ENCODE measurements at places on chromosomes 6 and 20.

DNA sequence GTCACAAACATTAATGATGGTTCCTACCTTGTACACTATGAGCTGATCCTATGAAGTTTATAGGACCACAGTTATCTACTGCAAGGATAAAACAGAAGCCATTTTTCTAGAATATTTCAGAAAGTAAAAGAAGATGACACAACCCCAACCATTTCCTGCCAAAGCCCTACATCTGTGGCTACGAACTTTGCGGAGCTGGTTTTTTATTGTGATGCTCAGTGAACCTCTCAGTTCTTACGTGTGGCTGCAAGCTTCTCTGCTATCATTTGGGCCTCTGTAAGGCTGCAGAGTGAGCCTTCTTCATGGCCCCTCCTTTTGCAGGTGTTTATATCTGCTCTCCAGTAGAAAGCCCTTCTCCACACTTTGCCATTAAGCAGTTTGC lies 17.8 kb upstream of the TAGAP start:
- DNase-seq: no peak

DNA sequence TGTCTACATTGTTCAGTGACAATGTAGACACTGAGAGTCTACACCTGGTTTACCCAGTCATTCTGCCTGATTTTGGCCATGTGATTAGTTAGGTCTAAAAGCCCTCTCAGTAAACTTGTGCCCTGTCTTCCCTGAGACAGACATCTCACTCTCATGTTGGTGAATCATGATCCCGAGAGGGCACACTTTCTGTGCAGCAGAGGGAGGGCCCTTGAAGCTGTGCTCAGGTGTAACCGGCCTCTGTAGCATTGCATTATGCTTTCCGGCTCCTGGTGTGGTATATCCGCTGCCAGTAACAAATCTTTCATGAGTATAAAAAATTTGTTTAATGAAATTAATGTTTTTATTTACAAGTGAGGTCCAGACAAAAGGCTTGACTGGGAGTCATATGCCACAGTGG lies 85.0 kb downstream of the RALGAPA2 start:
- DNase-seq: no peak

DNA sequence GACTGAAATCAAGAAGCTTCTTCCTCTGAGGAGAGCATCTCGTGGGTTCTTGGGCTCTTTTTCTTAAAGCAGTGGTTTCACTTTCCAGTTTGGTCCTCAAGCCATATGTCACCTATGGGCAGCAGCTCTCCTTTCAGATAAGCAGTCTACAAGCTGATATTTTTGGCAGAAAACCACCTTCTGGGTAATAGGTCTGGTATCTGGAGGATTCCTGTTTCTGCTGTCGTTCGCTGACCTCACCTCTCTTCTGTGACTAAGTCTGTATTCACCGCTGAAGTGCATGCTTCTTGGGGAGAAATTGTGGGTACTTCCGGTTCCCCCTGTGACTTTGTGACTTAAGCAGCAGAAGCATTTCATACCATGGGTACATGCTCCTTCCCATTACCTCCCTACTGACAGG lies 193.6 kb downstream of the EDN1 start:
- DNase-seq: no peak

DNA sequence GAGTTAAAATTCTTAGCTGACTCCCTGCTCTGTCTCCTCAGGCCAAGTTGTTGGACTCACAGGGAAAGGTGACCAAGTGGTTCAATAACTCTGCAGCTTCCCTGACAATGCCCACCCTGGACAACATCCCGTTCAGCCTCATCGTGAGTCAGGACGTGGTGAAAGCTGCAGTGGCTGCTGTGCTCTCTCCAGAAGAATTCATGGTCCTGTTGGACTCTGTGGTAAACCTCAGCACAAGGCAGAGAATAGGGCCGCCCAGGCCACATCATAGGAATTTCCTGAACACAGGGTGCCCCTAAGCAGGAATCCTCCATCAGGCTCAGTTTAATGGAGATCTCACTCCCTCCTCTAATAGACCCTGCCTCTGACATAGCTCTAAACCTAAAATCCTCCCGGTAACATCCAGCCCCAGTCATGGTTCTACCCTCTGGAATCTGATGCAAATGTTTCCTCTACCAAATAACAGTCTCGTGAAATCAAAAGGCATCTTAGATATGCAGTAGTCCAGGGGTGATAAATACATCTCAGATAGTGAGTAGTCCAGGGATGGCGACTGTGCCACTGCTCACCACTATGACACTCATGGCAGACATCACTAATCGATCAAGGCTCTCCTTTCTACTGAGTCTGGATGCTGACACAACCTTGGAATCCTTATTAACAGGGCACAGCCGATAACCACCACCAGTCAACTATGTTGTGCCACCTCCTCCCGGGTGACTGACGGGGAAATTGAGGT lies 18.3 kb downstream of the BPIFB1 start:
- no peak for DNase-seq

- no peak for DNase-seq
These were observed 202.4 kb downstream of the FARS2 start for GRCh38 chr6:5463690-5464089.

DNA sequence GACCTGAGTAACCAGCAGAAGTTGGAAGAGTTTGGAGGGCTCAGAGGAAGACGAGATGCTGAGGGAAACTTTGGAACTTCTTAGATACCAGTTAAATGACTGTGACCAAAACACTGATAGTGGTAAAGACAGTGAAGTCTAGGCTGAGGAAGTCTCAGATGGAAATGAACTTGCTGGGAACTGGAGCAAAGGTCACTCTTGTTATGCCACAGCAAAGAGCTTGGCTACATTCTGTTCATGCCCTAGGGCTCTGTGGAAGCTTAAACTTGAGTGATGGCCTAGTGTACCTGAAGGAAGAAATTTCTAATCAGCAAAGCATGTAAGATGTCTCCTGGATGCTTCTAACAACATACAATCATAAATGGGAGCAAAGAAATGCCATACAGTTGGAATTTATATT lies 24.7 kb downstream of the WDR27 start:
- DNase-seq: no peak

GRCh38 chr6:145736661-145737144 lies 1.4 kb upstream of the EPM2A start:
- no peak for DNase-seq

DNA sequence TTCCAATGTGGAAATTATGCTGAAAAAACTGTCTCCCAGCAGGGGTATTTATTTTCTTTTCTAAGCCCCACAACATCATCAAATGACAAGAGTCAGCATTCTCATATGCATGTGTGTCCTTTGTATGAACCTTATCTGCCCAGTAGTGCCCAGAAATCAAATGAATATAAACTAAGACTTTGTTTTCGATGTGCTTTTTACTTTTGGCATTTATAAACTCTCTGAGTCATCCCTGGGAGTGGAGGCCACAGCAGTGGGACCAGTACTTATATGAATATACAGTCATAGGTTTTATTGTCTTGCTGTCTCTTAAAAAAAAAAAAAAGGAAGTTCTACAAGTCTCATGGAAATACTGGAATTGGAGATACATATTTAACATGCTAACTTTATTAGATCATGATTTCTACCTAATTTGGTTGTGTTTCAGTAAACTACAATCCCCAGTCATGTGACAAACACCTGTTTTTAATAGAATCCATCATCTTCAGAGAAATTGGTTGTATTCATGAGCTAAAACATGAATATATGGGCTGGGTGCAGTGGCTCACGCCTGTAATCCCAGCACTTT lies 99.2 kb upstream of the TMEM181 start:
- no peak for DNase-seq

DNA sequence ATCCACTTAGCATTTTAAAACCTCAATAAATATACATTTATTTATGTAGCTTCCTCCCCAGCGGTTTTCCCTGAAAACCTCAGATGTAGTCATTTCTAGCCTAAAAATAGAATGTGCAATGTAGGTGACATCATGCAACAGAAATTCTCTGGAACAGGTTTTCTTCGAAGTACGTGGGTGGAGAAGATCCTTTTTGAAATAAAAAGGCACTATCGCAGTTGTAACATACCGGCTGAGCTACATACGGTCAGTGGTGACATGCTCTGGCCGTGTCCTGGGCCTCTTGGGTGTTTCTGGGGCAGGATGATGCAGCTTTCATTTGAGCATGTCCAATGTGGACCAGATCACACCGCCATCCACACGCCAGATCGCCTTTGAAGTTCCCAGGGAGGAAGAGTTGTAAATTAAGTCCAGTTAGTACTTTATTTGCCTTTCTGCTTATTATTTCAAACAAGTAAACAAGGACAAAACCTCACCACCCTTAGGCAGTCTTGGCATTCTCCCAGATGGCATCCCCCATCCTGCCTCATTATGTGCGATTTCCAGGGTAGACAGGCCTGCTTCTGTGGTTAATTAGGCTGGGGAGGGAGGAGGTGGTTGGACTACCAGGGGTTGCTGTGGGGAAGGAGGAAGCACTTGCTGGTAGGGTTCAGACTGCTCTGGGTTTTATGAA lies 109.5 kb upstream of the CLDN20 start:
- no peak for DNase-seq

DNA sequence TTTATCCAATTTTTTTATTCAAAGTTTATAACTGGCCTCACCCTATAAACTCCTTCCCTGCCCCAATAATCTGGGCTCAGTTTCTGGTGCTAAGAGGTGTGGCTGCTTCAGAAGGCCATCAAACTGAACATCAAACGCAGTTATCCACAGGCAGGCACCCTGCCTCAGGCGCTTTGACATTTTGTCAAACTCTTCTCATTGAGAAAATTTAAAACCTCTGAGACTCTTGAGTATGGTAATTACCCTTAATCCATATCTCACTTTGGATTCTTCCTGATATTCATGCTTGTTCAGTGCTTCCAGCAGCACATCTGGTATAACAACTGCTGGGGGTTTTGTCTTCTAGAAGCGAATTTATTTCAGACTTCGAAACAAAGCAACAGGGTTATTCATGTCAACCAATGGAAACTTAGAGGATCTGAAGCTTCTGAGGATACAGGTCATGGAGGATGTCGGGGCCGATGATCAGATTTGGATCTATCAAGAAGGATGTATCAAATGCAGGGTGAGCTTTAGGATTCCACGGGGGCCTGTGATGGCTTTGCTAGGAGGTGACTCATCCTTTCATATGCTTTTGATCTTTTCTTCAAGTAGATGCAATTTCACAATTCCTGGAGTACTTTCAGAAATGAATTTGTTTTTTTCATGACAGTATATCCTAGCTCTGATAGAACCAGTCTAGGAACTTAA lies 68.2 kb downstream of the RTN4IP1 start:
- no peak for DNase-seq

GRCh38 chr20:58378704-58379103 lies 10.3 kb upstream of the VAPB start:
- no peak for DNase-seq

DNA sequence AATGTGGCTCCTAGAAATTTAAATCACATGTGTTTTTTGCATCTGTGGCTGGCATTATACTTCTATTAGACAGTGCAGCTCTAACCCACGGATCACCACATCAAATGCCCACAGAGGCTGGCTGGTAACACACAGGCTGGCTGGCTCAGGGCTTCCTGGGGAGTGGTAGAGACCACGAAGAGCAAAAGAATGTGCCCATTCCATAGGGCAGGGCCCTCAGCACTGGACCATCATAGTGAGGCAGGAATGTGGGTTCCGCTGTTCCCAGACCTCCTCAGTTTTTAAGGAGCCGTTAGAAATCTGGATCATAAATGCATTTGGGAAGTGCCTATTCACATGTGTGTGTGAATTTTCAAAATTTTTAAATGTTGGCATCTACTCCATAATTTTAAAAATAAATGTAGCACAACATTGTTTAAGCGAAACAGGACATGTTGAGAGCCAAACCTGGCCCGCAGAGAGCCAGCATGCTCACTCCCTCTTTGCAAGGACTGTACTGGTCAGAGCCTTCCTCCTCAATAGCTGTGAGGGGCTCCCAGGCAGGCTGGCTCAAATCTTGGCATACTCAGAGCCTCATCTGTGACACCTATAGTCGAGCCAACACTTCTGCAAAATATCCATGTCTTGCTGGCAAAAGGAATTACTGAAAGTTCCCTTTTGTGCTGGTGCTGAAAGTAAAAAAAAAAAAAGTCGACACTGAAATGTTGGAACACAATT lies 190.5 kb downstream of the FNDC1 start:
- no peak for DNase-seq

DNA sequence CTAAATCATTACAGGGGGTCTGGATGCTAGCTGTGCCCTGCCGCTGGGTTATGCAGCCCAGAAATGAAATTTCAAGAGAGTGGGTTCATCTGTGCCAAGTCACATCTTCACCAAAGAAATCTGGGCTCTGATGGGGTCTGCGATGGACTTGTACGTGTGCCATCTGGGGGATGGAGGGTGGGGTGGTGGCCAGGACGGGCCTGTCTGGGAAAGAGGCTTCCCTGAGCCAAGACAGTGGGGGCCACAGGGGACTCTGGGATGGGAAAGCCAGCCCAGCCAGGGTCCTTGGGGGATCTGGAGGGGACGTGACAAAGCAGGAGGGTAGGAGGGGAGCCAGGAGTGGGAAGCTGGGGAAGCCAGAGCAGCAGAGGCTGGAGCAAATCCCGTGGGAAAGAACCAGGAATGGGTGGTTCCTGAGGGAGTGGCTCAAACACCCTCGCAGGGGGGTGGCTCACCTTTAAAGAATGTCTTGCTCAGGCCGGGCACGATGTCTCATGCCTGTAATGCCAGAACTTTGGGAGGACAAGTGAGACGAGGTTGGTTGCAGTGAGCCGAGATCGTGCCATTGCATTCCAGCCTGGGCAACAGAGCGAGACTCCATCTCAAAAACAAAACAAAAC lies 36.3 kb upstream of the SULF2 start:
- DNase-seq: no peak

GRCh38 chr20:22974354-22974753 lies 60.8 kb upstream of the SSTR4 start:
- no peak for DNase-seq

GRCh38 chr6:34132486-34133185 lies 13.3 kb downstream of the GRM4 start:
- no peak for DNase-seq

GRCh38 chr6:17949168-17949567 lies 38.3 kb downstream of the KIF13A start:
- DNase-seq: no peak

- no peak for DNase-seq
These were observed 70.4 kb upstream of the CDYL start for GRCh38 chr6:4705809-4706208.

- DNase-seq: no peak
These were observed 920 bp downstream of the GJA1 start for GRCh38 chr6:121436274-121436857.

- no peak for DNase-seq
These were observed 300.1 kb upstream of the KCNQ5 start for GRCh38 chr6:72321788-72322187.

GRCh38 chr20:50845566-50846215 lies 50.8 kb downstream of the BCAS4 start:
- no peak for DNase-seq

- DNase-seq: no peak
These were observed 52.7 kb downstream of the CDH22 start for GRCh38 chr20:46255440-46256104.

GRCh38 chr20:61645732-61646131 lies 393.7 kb downstream of the CDH4 start:
- no peak for DNase-seq
